Caudate nucleus (tissue), 63 donors: ENCODE measurements at places on chromosomes 6 and 20.

GRCh38 chr6:121393731-121394505 is 41.5 kb upstream of the GJA1 start:
- no peak for DNase-seq

DNA sequence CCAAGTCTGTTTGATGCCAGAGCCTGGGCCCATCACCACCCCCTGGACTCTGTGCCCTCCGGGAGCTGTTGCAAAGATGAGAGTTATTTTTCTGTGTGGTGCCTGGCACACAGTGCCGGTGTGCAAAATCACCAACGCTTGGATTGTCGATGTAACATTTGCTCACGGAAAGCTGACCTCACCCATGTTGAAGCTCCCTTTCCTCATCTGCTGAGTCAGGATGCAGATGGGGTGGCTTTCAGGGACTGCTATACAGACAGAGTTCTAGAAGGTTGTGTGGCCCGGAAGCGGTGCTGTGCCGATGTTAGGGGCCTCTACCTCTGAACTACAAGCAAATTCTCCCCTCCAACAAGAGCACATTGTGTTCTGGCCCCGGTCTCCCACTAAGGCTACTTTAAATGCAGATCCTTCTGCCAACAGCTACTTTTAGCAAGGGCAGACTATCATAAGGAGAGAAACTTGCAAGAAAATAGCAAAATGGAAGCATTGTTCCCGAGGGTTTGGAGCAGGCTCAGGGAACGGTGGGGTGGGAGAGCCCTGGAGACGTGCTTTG is 34.0 kb downstream of the EYA2 start:
- DNase-seq = peak; percentile 59

- no peak for DNase-seq
Measured at GRCh38 chr20:46715292-46715756, 5.9 kb downstream of the SLC2A10 start.

DNA sequence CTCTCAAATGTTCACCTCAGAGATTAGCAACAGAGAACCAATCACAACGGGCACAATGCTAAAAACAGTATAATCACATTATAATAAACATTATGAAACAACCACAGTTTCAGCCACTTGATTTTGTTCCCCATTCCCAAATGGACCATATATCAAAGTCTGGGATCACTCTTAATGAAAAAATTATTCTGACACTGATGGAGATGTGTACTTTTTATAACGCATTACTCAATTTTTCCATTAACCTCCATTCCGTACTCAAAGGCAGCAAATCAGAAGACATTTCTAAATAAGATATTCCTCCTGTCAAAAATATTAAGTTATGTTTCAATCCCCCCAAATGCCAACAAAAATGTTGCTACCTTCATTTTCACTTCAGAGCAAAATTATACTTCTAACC is 2.8 kb downstream of the CPNE1 start:
- DNase-seq = no peak

DNA sequence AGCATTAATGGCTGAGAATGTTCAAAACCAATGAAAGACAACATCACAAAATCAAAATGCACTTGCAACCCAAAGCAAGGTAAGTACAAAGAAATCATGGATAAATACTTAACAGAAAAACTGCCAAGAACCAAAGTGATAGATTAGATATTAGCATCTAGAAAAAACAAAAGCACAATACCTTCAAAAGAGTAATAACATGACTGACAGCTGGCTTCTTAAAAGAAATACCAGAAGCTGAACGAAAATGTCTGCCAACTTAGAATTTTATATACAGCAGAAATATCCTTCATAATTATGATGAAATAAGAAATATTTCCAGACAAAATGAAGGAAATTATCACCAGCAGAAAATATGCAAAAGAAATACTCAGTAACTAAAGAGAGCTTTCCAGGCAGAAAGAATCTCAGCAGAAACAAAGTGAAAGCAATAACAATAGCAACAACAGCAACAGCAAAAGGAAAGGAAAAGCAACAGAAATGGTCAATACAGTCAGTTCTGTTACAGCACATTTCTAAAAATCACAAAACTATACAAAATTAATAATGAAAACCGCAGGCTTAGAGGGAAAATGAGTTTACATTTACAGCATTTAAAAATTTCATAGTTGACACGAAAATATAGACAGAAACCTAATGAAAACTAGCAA is 121.5 kb upstream of the MAN1A1 start:
- no peak for DNase-seq

GRCh38 chr20:38345643-38346042 is 639 bp upstream of the LBP start:
- no peak for DNase-seq

GRCh38 chr20:16387666-16388065 is 185.6 kb downstream of the KIF16B start:
- no peak for DNase-seq

DNA sequence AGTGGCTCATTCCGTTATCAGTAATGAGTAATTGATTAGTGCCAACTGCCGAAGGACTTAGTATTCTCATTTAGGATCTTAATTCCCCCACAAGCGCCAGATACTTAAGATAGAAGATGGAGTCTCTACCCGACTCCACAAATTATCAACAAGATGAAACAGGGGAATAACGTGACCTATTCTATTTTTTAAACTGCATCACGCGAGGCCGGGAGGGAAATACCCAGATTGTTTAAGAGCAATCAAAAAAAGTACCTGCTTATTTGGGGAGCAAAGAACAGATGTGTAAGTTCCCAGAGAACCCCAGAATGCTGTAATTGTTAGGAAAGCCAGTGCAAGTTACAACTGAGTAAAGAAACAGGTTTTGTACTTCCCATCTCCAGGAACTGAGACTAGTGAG is 1.1 kb upstream of the MAP3K5 start:
- DNase-seq = no peak

GRCh38 chr6:156432543-156432942 is 344.6 kb upstream of the ARID1B start:
- DNase-seq = no peak

GRCh38 chr6:29797135-29797534 is 30.5 kb upstream of the HLA-G start:
- DNase-seq = no peak

DNA sequence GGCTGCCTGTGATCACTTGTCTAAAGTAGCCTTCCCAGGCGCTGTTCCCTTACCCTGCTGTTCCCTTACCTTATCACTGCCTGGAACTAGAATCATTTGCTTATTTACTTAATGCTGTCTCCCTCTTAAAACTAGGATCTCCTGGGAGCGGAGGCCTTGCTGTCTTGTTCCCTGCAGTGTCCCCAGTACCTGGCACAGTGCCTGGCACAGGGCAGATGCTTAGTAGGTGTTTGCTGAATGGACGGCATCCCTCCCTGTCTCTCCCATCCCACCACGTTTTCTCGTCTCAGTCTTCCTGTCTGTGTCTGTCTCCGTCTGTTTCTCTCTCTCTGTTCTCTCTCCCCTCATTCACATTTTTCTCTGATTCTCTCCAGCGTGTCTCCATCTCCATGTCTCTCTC is 99.9 kb upstream of the MYL9 start:
- DNase-seq = no peak

DNA sequence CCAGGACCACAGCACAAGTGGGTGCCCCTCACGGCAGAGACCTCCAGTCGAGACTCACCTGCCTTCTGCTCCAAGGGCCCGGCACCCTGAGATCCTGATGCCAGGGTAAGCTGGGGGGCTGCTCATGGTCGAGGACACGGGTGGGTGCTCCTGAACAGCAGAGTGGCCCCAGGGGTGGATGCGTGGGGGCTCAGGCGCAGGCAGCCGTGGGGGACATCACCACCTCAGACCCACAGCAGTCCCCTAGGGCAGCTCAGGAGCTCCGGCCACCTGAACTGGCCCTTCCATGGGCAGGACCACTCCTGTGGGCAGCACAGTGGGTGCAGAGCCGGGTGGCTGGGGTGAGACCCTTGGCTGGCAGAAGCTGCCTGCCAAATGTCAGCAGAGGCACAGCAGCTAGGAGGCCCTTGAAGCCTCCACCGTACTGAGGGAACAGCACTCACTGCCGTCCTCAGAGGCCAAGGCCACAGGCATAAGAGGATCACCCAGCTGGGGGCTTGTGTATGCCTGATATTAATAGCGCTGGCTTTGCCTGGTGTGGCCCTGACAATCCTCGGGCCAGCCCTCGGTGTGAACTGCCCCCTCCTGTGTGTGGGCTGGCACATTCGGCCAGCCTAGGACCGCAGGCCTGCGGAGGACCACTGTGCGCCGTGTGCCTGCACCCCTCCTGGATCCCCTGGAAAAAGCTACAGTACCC is 5.4 kb downstream of the UCKL1 start:
- DNase-seq = no peak

- no peak for DNase-seq
Measured at GRCh38 chr6:70310063-70310694, 7.3 kb upstream of the COL9A1 start.

DNA sequence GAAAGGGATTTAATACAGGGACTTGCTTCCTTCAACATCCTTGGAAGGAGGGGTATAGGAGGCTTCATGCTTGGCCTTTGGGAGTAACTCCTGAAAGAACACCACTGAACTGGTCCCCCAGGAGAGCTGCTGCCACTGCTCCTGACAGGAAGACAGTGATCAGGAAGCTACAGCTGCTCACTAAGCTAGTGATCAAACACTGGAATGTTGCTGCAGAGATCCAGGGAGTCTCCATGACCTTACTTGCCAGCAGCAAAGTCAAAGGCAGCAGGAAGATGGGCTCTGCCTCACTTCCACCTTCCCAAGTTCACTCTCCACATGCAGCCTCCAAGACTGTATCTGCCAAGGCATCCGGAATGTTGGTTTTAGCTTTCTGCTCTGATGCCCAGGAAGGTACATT is 31.8 kb downstream of the PIM1 start:
- no peak for DNase-seq

- DNase-seq = no peak
Measured at GRCh38 chr20:25310921-25311728, 63.2 kb downstream of the PYGB start.

- no peak for DNase-seq
Measured at GRCh38 chr20:23011008-23011721, 23.9 kb upstream of the SSTR4 start.

GRCh38 chr6:52595796-52596130 is 18.9 kb upstream of the TRAM2 start:
- no peak for DNase-seq

GRCh38 chr6:44667226-44667625 is 279.7 kb downstream of the CDC5L start:
- no peak for DNase-seq

- no peak for DNase-seq
Measured at GRCh38 chr6:7185561-7185960, 77.8 kb downstream of the RREB1 start.

- DNase-seq = no peak
Measured at GRCh38 chr6:129996387-129996786, 22.0 kb upstream of the L3MBTL3 start.

DNA sequence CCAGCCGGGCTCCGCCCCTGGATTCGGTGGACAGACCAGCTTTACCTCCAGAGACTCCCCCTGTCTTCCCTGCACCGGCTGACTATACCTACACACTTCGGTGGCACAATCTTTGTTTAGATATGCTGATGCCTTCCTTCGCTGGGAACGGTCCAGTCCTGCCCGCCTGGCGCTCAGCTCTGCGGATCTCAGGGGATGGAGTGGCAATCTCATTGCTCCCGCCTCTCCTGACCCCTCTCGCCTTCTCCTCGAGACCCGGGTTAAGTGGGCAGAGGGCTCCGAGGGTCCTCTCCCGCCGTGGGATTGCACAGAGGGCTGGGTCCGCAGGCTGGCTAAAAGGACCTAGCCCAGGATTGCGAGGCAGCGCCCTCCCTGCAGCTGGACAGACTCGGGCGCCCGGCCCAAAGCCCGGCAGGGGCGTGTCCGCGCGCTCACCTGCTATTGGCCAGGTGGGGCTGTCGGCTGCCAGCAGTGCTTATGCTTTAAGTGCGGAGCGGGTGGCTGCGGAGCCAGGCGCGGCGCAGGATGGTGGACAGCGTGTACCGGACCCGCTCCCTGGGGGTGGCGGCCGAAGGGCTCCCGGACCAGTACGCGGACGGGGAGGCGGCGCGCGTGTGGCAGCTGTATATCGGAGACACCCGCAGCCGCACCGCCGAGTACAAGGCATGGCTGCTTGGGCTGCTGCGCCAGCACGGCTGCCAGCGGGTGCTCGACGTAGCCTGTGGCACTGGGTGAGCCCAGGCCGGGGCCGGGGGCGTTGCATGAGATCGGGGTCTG is at the start of gene GNMT:
Gene GNMT, plus strand, starts transcription at position 512 of the 777 bp plus-strand sequence. Its CDS starts 14 bp downstream, at position 526.
- no peak for DNase-seq

DNA sequence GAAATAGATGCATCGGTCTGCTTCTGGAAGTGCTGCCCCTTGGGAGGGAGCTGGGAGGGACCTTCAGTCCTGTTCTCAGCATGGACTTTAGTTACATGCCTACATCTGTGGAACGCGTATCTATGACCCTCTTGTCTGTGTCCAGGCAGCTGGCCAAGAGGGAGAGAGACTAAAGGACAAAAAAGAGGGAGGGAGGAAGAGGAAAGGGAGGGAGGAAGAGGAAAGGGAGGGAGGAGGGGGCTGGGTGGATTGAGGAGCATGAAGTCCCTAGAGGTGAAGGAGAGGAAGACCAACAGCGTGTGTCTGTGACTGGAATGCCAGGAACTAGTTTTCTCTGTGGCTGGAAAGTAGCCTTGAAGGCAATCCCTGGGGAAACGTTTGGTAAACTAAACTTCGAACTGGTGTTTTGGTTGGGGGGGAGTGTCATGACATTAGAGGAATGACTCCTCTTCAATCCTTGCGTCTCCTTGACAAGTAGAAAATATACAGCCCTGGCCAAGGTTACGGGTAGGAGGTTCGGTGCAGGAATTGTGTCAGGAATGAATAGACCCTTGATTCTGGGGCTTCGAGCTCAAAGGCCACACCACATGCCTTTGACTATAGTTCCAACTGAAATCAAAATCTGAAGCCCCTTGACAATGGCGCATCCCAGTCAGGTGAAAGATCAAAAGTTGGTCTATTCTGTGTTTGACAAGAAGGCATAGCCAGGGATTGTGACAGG is 52.0 kb upstream of the PLEKHG1 start:
- no peak for DNase-seq

- DNase-seq = no peak
Measured at GRCh38 chr6:1297746-1298145, 14.2 kb upstream of the FOXQ1 start.

DNA sequence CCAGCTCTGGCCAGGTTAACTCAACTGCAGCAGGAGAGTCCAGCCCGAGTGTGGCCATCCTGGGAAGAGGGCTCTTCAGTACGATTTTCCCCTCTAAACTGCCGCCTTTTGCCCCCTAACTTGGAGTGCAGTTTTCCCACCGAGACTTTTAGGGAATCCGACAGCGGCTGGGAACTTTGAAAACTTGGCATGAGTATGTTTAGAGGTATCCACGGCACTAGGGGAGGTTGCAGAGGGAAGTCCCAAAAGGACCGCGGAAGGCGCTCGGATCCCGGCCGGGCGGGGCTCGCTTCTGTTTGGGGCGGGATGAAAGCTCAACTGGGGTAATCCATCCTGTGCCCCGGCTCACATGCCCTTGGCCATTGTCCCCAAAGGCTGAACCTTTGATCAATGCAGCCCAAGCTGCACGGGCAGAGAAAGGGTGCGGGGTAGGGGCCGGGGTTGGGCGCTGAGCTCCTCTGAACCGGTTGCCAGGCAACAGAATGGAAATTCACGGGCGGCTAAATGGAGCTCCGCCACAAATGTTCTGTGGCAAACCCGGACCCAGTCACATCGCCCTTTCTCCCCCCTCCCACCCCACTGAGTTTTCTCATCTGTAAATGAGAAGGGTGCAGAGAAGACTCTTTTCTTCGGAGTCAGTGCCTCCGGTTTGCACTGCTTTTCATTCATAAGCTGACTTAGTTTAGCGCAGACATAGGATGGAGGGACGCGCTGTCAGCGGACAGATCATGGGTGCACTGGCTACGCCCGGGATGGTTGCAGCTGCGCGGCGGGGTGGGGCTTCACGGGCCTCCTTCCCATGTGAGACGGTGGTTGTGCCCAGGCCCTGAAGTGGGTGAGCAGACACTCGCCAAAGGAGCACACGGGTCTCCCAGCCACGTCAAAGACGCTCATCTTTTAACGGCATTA is 2.3 kb downstream of the BMP6 start:
- no peak for DNase-seq
